ENCODE measurements at places on chromosomes 2 and 18.

DNA sequence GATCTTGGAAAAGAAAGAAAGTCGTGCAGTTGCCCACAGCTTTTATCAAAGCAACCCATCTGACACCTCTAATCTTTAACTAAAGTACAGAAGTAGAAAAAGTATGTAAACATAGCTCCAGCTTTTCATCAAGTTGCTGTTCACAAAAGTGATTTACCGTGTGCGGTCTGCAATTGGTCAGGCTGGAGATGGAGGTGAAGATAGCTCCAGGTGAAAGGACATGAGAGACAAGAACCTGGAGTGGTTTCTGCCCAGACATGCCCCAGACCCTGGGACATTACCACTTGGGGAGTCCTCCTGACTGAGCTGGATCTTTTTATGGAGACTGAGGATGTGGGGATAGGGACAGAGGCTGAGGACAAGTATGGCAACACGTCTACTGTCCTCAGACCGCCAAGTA is 82.7 kb downstream of the LAMA1 start:
- no peaks in the 10 kb centered on the region for H3K4me1 ChIP-seq
- DNase-seq: no peak
- no peaks in the 10 kb centered on the region for H3K36me3 ChIP-seq

GRCh38 chr2:231348173-231348572 is 47.3 kb upstream of the B3GNT7 start:
- H3K27me3 ChIP-seq: no peaks in the 10 kb centered on the region
- H3K36me3 ChIP-seq: no peaks in the 10 kb centered on the region
- no peak overlapping the region for H3K4me3 ChIP-seq
- no peak for DNase-seq
- no peak overlapping the region for H3K27ac ChIP-seq

GRCh38 chr2:190311893-190312634 is 7.6 kb downstream of the HIBCH start:
- no peak overlapping the region for H3K27ac ChIP-seq
- H3K4me1 ChIP-seq: peaks cover 2% of the 10 kb centered on the region
- H3K27me3 ChIP-seq: no peaks in the 10 kb centered on the region
- DNase-seq: no peak
- H3K36me3 ChIP-seq: peaks cover 4% of the 10 kb centered on the region
- no peak overlapping the region for H3K4me3 ChIP-seq

DNA sequence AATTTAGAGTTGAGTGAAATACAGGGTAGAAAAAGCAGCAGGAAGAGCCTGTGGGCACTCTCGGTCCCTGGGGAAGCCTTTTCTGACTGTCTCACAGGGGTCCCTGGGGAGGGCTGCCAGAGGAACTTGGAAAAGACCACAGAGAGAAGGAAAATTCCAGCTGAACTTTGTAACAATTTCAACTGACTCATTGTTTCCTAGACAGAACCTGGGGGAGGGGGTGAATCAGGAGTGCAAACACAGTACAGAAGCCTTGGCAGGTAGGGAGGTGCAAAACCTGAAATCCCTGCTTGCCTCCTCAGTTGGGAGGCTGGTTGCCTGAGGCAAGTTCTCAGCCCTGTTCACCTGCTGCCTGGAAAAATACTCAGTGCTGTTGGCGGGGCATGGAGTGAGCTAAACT is 106.8 kb downstream of the GRB14 start:
- H3K36me3 ChIP-seq: no peaks in the 10 kb centered on the region
- DNase-seq: no peak
- no peaks in the 10 kb centered on the region for H3K27me3 ChIP-seq
- no peak overlapping the region for H3K4me3 ChIP-seq
- no peak overlapping the region for H3K27ac ChIP-seq
- H3K4me1 ChIP-seq: no peaks in the 10 kb centered on the region

GRCh38 chr2:43576981-43577892 is 18.6 kb downstream of the THADA start:
- H3K27me3 ChIP-seq: no peaks in the 10 kb centered on the region
- no peak for DNase-seq
- H3K4me1 ChIP-seq: no peaks in the 10 kb centered on the region
- no peak overlapping the region for H3K4me3 ChIP-seq
- no peak overlapping the region for H3K27ac ChIP-seq

DNA sequence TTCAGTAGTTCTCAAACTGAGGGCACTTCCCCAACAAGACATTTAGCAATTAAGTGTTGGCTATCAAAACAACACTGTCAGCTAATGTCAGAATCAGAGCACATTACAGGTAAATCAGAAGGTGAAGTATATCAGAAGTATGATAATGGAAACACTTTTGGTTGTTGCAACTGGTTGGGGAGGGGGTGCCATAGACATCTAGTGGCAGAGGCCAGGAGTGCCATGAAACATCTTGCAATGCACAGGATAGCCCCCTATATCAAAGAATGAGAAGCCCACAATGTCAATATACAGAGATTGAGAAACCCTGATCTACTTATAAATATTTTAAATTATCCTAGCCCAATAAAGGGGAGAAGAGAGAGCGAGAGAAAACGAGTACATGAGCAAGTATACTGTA is 4.9 kb upstream of the XPO1 start:
- no peaks in the 10 kb centered on the region for H3K36me3 ChIP-seq
- no peak overlapping the region for H3K4me3 ChIP-seq

GRCh38 chr18:31643003-31643402 is 41.4 kb downstream of the B4GALT6 start:
- H3K4me3 ChIP-seq: no peak overlapping the region
- H3K27me3 ChIP-seq: no peaks in the 10 kb centered on the region
- no peak for DNase-seq

DNA sequence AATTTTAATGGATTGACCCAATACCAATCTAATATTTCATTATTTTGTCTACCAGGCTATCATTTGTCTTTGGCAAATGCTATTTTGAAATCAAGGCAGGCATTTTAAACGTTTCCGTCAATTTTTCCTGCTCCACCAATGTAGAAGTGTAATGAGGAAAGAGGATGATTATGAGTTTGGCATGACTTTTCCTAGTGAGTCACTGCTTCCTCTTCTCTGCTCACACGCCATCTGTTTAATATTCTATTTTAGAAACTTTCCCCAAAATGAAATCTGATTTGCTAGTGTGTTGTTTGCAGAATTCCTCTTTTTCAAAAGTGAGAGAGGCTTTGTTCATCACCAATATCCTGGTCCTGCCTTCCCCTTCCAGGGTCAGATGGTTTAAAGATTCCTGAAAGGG is 42.5 kb upstream of the PID1 start:
- H3K27ac ChIP-seq: no peak overlapping the region
- H3K36me3 ChIP-seq: no peaks in the 10 kb centered on the region
- H3K4me3 ChIP-seq: no peak overlapping the region
- no peaks in the 10 kb centered on the region for H3K27me3 ChIP-seq

GRCh38 chr18:24016643-24017042 is 2.1 kb downstream of the TTC39C start:
- no peaks in the 10 kb centered on the region for H3K27me3 ChIP-seq
- H3K36me3 ChIP-seq: peaks cover 6% of the 10 kb centered on the region
- no peak for DNase-seq
- H3K4me1 ChIP-seq: peaks cover 62% of the 10 kb centered on the region

DNA sequence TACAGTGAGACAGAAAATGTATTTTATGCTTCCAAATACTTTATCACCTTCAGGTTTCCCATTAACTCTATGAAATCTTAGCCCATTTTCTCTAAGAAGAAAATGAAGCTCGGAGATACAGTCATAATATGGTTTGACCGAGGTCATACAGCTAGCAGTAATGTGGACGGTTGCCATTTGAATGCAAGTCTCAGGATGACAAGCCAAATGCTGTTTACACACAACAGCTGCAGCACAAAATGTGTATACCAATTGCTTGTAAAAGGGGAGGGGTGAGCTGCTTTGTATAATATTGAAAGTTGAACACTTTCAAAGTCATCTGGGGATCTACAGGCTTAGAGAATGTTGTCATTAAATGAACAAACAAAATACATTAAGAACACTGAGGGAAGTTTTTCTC is 93.8 kb upstream of the FSIP2 start:
- no peak overlapping the region for H3K27ac ChIP-seq
- no peaks in the 10 kb centered on the region for H3K36me3 ChIP-seq
- H3K4me1 ChIP-seq: no peaks in the 10 kb centered on the region
- H3K4me3 ChIP-seq: no peak overlapping the region

DNA sequence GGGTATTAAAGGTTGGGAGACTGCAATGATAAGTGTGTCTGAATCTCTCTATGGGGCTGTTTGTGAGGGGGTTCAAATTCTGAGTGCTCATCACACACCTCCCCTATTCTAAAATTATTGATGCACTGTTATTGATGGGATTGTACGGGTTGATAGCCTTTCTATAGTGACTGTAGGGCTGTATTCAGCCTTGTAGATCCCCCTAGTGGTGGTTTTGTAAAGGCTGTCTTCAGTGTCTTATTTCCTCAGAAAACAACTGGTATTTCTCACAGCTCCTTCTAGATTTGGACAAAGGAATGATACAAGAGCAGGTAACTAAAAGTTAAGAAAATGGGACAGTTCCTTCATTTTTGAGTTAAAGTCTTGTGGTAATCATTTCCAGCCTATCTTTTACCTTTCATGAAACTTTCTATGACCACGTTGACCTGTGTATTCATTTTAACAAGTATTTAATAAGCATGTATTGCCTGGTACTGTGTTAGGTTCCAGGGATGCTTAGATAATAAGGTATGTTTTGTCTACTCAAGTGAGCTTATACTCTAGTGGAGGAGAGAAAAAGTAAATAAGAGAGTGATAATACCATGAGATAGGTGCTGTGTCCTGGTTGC is 21.2 kb downstream of the SMAD4 start:
- H3K4me1 ChIP-seq: peaks cover 9% of the 10 kb centered on the region
- H3K36me3 ChIP-seq: peaks cover 12% of the 10 kb centered on the region
- H3K4me3 ChIP-seq: no peak overlapping the region
- no peak overlapping the region for H3K27ac ChIP-seq
- no peaks in the 10 kb centered on the region for H3K27me3 ChIP-seq
- DNase-seq: no peak

DNA sequence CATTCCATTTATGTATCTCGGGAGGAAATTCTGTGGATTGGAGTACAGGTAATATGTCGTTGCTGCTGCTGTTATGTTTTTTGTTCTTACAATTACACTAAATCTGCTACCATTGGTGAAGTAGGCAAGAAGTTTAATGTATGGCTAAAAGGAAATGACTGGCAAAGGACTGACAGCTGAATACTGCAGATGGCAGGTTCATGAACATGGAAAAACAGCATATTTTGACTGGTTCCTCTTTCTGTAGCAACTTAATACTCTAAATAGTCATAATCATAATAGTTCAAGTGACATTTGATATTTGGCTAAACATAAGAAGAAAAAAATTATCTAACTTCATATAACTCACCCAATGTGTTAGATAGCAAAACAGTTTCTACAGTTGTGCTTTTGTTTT is 84.5 kb upstream of the PGAP1 start:
- H3K4me1 ChIP-seq: no peaks in the 10 kb centered on the region
- no peak for DNase-seq
- no peaks in the 10 kb centered on the region for H3K27me3 ChIP-seq
- H3K4me3 ChIP-seq: no peak overlapping the region
